ENCODE measurements at places on chromosomes 5 and 9.

DNA sequence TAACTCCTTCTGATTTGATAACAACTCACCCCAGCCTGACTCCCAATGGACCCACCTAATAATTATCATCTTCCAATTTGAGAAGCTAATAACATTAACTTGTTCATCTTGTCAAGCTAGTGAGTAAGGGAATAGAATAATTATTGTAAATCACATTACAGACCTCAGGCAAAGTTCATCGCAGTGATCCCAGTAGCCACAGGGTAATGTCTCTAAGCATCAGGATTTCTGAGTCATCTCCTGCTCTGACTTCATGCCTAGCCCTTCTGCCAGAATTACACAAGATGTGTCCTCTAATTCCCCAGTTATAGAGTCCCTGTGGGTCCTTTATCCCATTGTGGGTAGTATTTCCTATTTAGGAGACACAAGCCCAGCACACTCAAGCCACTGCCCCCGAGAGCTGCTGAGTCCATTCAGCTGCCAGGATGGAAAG lies 365.7 kb downstream of the DEPDC1B start:
- DNase-seq = no peak

DNA sequence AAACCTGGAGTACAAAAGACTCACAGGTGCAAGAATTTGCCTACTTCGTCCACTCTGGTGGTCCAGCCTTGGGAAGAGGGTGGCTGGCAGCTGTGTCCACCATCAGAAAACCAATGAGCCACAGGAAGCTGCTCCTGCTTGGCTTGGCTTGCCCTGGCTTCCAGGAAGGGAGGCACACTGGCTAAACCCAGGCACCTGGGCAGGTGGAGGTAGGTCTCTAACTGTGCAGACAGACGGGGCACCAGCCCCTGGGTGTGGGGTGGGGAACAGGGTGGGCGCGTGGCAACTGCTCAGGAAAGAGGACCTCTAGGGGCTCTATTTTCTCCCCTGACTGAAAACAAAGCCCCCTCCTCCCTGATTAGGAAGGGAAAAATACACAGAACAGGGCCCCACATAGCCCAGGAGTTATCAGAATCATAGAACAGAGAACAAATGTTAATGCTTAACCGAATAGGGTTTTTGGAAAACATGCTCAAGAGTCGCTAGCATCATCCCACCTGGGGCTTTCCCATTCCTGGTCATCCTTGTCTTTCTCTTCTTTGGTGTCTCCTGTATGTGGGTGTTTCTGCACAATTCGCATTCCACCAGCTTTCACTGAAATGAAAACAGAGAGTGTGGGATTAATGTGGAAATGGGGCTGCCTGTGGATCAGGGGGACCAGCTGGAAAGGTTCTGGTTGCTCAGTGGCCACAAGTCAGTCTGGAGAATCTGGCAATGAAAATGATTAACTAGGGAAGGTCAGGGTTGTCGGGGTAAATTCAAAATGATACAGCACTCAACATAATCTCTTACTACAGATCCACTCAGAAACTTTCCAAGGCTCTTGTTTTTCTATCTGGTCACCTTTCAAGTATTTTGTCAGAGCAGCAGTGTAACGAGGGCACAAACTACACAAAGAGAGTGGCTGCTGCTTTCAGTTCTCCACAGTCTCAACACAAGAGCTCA lies 13.1 kb downstream of the DAP start:
- DNase-seq = no peak

DNA sequence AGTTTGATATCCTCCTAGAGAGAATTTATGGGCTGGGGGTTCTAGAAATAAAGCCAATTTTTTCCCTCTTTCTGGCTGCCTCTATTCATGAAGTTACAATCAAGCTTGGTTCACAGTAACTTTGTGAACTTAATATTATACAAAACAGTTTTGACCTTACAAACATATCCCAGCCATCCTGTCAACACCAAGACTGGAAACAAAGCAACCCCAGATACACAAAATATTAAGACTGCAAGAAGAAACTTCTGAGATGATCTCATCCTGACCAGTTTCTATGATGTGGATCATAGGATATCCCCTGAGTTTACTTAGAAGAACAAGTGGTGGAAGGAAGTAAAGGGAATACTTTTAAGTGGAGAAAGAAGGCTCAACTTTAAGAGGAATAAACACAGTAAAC lies 28.3 kb upstream of the CER1 start:
- DNase-seq = no peak

GRCh38 chr5:123771715-123772114 lies 259.7 kb downstream of the CSNK1G3 start:
- DNase-seq = no peak

GRCh38 chr5:149400304-149400703 lies 21.2 kb upstream of the IL17B start:
- DNase-seq = no peak

GRCh38 chr9:121838746-121839669 lies 187.6 kb downstream of the DAB2IP start:
- DNase-seq = no peak

DNA sequence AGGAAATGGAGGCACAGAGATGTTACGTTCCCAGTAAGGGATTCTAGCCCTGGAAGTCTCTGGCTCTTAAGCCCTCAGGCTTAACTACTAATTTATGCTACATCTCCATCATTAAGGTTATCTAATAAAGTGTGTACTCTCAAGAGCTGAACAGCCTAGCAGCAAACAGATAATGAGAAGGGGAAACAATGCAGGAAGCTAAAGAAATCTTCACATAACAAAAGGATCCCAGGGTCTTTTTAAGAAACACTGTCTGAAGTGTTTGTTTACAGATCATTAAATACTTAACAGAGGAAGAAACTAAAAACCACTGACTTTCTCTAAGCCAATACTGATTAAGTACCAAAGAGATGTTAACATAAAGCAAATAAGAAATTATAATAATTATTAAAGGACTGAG lies 129.0 kb downstream of the PAPPA start:
- DNase-seq = no peak

DNA sequence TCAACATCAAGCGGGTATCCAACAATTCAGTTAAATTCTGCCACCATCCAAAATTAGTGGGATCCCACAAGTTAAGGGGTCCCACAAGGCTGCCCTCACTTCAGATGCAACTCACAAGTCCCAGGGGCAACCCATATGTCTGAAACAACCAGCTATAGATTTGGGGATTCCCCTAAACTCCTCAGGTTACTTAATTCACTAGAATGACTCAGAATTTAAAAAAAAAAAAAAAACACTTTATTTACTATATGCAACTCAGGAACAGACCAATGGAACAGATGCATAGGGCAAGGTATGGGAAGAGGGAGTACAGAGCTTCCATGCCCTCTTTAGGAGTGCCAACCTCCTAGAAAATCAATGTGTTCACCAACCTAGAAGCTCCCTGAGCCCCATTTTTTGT lies 15.1 kb downstream of the AUH start:
- DNase-seq = no peak

GRCh38 chr5:21649969-21650368 lies 1203.2 kb downstream of the CDH12 start:
- no peak for DNase-seq

DNA sequence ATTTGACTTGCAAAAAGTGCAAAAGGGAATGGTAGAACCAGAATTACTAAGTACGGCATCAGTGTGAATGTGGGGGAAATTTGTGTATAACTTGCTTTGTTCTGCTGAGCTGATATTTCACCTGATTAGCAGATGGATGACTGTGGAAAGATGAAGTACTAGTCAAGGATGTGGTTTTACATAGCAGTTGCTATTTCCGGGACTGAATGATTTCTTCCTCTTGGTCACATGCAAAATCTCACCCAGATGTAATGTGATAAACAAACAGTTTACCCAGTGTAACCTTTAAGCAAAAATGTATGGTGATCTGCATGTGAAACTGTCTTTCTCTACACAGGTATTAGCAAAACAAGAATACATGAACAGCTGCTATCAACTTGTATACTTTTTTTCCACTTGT lies 46.1 kb downstream of the DCP2 start:
- peak; percentile 6 for DNase-seq

- no peak for DNase-seq
Observed at GRCh38 chr9:12503606-12504122, 189.5 kb upstream of the TYRP1 start.

DNA sequence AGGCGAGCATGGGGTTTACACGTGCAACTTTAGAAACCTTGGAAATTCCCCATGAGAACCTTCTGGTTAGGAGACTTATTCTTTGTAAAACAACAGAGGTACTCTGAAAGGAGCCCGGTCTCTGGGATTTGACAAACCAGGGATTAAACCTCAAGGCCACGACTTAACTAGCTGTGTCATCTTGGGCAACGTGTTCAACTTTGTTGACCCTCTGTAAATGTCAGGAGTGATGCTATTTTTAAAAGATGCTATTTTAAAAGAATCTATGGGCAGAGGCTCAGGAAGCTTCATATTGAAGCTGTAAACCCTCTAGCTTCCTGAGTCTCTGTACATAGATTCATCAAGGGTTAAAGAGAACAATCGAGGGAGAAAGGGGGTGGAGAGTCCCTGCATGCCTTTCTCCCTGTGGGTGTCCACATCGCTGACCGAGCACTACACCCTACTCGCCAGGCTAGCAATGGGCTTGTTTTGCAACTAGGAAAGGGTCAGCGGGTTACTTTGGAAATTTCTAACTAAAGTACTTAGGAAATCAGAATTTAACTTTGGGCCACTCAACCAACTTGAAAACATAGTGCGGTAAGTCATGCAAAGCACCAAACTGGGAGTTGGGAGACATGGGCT lies 2.1 kb downstream of the SLC36A2 start:
- DNase-seq = no peak

DNA sequence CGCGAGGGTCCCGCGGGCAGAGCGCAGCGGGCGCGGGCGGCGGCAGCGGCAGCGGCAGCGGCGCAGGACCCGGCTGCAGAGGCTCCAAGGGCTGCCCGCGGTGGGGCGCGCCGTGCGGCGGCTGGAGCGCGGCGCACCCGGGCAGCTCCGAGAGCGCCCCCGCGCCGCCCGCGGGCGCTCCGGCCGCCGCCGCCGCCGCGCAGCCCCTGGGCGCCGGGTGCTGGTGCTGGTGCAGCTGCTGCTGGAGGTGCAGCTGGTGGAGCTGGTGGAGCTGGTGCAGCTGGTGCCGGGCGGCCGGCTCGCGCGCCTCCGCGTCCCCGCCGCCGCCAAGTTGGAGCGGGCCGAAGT lies 644 bp downstream of the IER5L start:
- DNase-seq = no peak

DNA sequence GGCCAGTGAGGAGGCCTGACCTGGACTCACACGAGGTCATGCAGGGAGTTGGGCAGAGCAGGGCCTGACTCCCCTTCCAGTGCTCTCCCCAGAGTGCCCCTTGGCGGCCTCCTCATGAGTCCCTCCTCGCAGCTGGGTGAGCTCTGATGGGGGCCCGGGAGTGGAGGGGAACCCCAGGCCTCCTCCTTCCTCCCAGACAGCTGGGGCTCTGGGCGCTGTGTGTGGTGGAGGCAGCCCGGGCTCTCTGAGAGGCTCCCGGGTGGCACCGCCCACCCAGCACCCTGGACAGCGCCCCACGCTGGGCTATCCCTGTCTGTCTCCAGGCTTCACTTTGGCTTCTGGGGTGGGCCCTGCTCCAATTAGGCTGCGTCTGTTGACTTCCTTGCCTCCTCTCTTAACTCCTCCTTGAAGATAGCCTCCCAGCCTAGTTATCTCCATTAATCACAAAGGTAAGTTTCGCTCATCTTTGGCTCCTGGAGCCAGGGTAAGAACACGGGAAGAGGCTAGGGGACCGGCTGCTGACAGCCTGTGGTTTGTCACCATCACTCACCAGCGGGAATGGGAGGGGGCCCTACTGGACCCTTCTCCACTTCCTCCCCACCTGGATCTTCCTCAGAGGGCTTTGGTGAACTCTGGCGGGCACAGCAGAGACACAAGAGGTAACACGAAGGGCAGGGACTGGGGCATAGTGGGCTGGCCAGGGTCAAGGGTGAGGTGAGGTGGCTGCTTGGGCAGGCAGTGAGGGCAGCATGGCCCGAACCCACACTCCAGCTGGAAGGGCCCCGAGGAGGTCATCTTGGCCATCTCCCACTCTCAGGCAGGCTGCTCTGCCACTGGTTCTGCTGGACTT lies 13.1 kb downstream of the PSD2 start:
- DNase-seq = peak; percentile 37

- no peak for DNase-seq
Observed at GRCh38 chr5:7849681-7850394, 1.1 kb downstream of the CFAP90 start.

- no peak for DNase-seq
Observed at GRCh38 chr9:76652894-76653293, 111.3 kb upstream of the PCA3 start.

GRCh38 chr9:20030221-20030620 lies 241.4 kb upstream of the SLC24A2 start:
- no peak for DNase-seq

DNA sequence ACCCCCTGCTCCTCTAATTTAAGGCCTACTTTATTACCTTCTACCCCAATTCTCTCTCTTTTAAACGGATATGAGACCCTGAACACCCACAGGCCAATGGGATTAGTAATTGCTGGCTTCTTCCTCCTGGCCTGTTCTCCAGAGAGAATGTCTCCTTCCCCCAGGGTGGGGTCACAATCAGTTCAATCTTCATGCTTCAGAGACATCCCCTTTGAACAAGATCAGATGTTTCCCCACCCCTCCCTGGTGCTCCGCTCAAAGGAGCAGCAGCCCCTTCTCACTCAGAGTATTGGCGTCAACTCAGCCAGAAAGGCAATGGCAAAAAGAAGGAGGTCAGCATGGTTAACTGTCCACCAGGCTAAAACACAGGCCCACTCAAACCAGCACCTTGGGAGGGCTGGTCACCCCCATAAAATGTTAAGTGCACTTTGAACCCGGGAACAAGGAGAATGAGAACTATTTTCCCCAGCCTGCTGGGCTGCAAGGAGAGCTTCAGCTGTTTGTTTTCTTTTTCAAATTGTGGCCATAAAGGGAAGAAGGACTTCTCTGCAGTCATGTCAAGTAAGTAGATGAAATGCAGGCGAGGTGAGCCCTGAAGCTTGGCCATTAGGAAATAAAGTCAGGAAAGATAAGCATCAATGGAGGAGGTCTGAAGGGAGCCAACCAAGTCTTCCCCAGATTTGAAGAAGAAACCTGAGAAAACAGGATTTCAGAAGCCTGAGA lies 20.1 kb downstream of the LHFPL2 start:
- no peak for DNase-seq

DNA sequence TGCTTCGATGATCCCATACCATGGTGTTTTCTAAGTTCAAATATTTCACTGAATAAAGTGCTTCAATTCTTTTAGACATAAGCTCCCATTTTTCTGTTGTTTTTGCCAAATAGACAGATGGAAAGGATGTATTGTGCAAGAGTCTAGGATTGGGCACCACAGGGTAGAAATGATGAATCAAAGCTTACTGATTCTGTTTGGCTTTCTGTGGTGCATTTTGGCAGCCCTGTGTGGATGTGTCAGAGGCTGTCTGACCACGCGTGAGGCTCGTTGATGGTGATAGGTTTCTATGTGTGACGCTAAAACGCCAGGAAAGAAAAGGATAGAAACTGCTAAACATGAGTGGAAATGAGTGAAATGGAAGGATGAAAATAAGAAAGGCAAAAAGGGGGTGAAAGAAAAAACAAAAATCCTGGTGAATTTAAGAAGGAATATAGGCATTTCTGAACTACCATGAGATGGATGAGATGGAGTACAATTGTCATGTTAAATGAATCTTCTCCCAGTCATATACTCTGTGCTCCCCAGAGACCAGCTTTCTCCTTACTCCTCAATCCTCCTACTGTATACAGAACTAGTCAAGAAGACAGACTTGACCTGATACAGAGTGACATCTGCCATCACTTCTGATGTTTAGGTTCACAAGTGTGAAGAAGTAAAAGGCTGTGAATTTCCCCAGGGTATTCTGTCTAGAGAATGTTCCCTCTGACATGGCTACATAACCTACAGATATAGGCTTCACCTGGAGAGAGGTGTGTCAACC lies 54.4 kb downstream of the ANKH start:
- DNase-seq = no peak

All from naive thymus-derived CD8-positive, alpha-beta T cell (primary cell).